GM03348 (cell line): ENCODE measurements at places on chromosomes 4 and X.

- DNase-seq, result no peak
Observed at GRCh38 chr4:11281720-11282119, 147.0 kb downstream of the HS3ST1 start.

- DNase-seq, result no peak
Observed at GRCh38 chr4:135177321-135177720, 975.7 kb upstream of the PABPC4L start.

DNA sequence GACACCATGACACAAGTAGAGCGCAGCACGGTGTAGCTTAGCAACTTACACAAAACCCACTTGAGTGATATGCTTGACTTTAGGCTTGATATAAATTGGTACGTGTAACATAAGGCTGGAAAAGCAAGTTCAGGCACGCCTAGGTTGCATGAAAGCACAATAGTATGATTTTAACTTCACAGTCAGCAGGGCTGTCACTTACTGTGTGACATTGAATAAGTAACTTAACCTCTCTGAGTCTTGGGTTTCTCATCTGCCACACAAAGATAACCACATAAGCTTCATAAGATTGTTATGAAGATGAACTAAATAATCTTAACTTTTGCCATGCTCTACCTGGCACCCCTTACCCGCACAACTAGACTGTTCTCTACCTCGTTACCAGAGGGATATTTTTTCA, 9.5 kb downstream of the SRD5A3 start:
- no peak for DNase-seq

DNA sequence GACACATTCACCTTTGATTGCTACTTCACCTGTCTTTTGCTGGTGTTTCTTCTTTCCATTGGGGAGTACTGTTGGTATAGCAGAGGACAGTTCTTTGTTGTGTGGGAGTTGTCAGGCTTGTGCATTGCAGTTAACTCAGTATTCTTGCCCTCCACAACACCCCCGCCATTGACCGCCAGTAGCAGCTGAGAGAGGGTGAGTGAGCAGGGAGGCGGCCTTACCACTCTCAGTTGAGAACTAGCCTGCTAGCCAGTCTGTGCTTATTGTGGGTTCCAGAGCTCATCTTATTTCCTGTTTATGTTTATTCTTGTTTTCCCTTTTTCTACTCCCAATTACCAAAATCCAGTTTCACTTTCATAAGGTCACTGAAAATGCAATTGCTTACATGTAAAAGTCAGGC, 52.2 kb downstream of the STIM2 start:
- no peak for DNase-seq

GRCh38 chr4:109574931-109575804, 15.1 kb downstream of the MCUB start:
- no peak for DNase-seq
